HepG2 (cell line): ENCODE measurements at places on chromosomes 4 and X. TPM values are rescaled to one million over a fixed set of nuclear protein-coding genes. Genes with fewer than 3 reads are reported as not detected.

DNA sequence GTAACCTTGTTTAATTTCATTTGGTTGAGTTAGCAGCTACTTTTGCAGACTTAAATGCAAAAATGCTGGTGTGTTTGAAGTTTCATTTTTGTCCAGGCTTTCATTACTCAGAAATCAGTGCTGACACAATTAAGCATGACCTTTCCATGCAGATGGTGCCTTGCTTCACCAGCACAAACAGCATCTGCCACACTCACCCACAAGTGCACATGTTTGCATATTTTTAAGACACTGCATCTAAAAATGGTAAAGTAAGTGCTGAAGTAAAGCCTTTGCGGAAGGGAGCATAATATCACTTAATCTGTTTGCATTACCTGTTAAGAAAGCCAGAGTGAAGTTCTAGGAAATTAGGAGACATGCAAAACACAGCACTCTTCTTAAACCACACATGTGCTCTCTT is 7.3 kb upstream of the DAPP1 start:
- DNase-seq: no peak

DNA sequence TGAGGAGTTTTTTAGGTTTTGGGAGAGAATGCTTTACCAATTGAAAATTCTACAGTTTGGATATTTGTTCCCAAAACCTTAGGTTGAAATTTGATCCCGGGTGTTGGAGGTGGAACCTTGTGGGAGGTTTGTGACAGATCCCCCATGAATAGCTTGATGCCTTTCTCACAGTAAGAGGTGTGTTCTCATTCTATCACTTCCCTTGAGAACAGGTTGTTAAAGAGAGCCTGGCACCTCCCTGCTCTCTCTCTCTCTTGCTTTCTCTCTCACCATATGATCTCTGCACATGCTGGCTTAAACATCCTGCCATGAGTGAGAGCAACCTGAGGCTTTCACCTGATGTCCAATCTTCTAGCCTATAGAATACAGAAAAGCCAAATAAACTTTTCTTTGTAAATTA is 1475.5 kb upstream of the AGA start:
- no peak for DNase-seq

- no peak for DNase-seq
Observed at GRCh38 chr4:168387091-168387490, 68.5 kb upstream of the DDX60 start.

- peak; percentile 96 for DNase-seq
Observed at GRCh38 chr4:183154701-183155391, 55.8 kb downstream of the WWC2 start.

DNA sequence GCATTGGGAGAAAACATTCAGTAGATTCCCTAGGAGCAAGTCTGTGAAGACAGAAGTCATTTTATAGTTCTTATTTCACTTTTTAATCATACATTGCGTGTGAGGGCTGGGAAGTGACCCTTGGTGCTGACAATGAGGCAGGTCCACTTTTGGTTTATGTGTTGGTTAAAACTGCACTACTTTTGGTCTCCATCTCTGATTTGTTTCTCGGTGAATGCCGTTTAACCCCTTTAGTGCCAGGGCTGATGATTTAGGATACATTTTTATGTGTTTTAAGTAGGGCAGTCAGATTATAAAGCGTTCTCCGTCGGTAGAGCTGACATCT is 110.4 kb downstream of the AFF1 start:
- no peak for DNase-seq

GRCh38 chrX:136647677-136648360 is at the start of gene CD40LG:
TSS of gene CD40LG (plus strand) at chrX:136648158. CDS start at chrX:136648249, 91 bp downstream.
- no peak for DNase-seq

GRCh38 chr4:142265536-142265935 is 580.6 kb downstream of the INPP4B start:
- no peak for DNase-seq

DNA sequence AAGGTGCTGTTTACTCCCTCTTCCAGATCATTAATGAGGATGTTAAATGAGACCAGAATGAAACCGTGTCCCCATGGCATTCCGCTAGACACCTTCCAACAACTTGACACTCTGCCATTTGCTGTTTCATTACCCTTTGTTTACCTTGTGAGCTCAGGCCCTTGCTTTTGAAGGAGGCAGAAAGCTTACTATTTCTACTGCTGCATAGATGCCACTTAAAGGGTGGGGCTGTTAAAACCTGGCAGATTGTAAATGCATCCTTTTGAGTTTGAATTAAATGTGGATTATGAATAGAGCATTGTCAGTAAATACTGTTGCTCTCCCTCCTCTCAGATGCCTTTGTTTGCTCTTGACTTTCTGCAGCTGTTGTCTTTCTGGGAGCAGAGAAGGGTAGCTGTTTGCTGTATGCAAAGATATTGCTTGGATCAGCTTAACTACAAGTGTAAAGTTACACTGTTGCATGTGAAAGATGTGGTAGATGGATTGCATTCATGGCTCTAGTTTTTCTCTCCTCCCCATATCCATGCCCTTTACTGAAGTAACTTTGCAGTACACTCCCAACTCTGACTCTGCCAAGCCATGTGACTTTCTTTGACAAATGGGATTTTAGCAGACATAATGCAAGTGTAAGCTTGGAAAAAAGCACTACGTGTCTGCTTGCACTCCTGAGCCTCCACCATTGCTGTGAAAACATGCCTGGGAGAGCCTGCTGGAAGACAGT is 75.0 kb upstream of the DHX15 start:
- no peak for DNase-seq

DNA sequence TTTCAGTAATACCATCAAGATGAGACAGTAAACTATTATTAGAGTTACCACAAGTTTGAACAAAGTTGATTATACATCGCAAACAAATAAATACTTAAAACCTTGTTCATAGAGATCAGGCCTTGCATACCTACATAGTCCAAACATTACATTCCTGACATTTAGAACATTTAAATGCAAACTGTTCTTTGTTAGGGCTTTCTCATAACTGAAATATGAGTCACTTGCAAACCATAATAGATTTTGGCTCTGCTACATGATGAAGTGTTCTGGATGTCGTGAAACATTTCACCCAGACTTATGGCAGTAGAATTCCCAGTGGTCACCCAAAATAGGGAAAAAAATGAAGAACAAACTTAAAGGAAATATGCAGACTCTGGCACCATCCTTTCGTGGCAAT is 75.0 kb downstream of the FAT4 start:
- DNase-seq: no peak

DNA sequence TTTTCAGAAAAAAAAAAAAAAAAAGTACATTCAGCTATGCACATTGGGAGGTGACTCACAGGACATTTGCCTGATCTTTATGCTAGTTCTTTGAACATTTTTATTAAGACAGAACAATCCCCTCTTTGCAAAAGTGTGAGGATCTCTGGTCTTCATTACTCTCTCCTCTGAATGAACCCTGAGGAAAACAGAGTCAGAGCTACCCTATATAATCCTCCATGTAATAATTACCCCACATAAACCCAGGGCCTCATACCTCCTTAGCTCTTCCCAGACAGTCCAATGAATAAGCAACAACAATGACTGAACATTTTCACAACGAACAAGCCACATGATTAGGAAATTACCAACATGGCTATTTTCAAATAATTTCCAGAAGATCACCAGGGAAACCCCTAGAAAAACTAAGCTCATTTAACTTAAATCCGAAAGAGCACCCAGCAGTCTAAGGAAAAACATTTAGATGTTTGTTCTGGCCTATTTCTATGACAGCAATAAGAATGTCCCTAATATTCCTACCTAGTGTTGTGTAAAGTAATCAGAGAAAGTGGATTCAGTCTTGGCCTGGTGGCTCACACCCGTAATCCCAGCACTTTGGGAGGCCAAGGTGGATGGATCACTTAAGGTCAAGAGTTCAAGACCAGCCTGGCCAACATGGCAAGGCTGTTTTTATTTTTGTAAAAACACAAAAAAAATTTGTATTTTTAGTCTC is 37.8 kb downstream of the TBC1D9 start:
- DNase-seq: no peak

DNA sequence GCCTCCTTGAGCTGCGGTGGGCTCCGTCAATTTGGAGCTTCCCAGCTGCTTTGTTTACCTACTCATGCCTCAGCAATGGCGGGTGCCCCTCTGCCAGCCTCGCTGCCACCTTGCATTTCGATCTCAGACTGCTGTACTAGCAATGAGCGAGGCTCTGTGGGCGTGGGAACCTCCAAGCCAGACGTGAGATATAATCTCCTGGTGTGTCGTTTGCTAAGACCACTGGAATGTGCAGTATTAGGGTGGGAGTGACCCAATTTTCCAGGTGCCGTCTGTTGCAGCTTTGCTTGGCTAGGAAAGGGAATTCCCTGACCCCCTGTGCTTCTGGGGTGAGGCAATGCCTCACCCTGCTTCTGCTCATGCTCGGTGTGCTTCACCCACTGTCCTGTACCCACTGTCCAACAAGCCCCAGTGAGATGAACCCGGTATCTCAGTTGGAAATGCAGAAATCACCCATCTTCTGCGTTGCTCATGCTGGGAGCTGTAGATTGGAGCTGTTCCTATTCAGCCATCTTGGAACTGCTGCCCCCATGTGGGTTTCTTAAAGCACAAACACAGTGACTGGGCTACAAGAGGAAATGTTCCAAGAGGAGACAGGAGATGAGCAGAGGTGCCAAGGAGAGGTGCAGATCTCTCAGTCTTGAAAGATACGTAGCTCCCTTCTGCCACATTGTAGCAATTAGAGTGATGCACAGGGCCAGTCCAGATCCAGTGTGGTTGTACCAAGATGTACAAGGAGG is 193.0 kb upstream of the IGFBP7 start:
- DNase-seq: no peak

DNA sequence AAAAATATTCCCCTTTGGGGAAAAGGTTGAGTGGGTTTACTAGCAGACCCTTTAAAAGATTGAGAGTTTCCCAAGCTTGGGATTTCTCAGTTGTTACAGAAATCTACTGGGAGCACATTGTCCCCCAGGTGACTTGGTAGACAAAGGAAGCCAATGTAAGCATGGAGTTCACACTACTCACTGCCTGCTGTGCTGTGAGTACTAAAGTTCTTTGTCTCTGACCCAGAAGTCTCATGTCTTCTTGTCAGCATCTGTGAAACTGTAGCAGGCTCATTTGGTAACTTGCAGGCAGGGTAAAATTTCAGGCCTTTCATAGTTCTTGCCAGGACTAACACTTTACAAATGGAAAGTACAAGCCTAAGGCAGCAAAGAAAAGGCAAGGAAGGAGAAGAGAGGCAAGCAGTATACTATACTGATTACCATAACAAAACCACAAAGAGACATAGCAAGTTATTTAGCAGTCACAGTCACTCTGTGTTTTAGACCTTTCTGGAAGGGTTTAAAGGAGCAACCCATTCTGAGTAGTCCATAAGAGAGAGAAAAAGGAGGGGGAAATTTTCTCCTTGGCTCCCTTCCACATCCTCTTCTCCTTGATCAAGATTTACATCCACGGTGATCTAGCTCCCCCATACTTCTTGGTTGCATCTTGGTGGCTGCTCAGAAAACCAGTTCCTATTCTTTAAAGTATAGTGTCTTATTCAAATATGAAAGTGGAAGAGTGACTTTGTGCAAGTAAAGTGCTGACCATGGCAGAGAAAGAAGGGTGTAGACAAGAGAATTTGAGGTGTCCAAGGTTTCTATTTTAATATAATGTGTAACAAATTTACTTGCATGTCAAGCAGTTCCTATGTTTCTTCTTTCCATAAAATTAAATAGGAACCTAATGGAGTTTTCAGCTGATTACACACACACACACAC is 160.0 kb upstream of the PDE5A start:
- no peak for DNase-seq

DNA sequence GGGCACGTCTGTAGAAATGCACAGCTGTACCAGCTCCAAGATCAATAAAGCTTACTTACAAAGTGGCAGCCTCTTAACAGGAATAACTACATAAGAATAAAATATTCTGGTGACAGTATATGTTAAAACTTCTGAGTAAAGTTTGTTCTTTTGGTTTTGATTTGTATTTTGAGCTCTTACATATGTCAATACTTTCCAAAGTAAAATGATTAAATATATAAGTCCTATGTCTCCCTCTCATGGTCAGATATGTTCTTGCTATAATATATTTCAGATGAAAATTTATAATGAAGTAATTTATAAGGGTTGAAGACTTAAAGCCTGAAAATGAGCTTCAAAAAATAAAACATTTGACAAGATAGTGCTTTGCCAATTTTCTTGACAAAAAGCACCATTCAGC is 254.4 kb downstream of the NPFFR2 start:
- no peak for DNase-seq

GRCh38 chr4:65508168-65508567 is 162.1 kb downstream of the EPHA5 start:
- DNase-seq: no peak

GRCh38 chr4:154208424-154208823 is 283.2 kb downstream of the DCHS2 start:
- no peak for DNase-seq

DNA sequence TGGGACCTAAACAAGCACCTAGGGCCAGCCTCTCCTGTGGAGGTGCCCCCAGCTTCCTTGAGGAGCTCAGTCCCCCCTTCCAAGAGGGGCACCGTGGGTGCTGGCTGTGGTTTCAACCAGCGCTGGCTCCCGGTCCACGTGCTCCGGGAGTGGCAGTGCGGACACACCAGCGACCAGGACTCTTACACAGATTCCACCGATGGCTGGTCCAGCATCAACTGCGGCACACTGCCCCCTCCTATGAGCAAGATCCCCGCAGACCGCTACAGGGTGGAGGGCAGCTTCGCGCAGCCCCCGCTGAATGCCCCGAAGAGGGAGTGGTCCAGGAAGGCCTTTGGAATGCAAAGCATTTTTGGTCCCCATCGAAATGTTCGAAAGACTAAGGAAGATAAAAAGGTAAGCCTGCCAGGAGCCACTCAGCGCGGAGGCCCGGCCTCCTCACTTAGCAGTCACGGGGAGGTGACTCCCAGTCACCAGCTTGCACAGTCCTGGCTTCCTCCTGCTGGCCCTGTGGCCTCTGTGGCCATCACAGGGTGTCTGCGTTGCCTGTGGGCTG is 24.9 kb downstream of the RGS12 start:
- no peak for DNase-seq

DNA sequence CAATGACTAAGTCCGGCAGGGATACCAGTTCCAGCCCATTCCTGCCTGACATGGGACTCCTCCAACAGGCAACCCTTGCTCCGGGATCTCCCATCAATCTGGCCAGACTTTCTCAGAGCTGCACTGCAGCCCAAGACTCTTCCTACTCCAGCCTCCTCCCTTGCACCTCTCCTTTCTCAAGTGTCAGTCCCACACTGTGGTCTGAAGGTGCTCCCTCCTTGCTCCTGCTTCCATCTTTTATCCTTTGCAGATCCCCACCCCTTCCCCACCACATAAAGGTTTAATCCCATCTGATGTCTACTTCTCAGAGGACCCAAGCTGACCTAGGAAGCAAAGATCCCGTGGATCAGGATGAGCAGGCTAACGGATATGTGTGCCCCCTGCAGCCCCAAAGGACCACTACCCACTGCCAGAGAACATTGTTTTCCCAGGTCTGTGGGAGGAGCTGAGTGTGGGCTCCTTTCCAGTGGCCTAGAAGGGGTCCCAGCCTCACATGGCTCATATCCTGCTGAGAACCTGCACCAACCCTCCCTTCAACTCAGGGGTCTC is 33.3 kb upstream of the XPNPEP2 start:
- DNase-seq: no peak

GRCh38 chr4:186826846-186827533 is 103.3 kb upstream of the FAT1 start:
- peak; percentile 14 for DNase-seq

NXF2 gene
- not detected in 2 replicates for polyA plus RNA-seq

AIFM1 gene
- polyA plus RNA-seq: 35.0 and 42.8 TPM in 2 replicates

DHRSX gene
- polyA plus RNA-seq: 24.3 and 28.9 TPM in 2 replicates

MAGEA10 gene
- polyA plus RNA-seq: not detected in 2 replicates

SLC7A11 gene
- polyA plus RNA-seq: 15.9 and 17.5 TPM in 2 replicates

RPS6KA6 gene
- not detected in 2 replicates for polyA plus RNA-seq
